Stimulated activated CD8-positive, alpha-beta memory T cell treated with anti-CD3 and anti-CD28 coated beads, Interleukin-7, amount 100 ng/mL, for 1 hour (primary cell): ENCODE measurements at places on chromosomes 5 and 9.

- DNase-seq = no peak
Measured at GRCh38 chr5:73088026-73088425, 32.3 kb upstream of the TMEM171 start.

DNA sequence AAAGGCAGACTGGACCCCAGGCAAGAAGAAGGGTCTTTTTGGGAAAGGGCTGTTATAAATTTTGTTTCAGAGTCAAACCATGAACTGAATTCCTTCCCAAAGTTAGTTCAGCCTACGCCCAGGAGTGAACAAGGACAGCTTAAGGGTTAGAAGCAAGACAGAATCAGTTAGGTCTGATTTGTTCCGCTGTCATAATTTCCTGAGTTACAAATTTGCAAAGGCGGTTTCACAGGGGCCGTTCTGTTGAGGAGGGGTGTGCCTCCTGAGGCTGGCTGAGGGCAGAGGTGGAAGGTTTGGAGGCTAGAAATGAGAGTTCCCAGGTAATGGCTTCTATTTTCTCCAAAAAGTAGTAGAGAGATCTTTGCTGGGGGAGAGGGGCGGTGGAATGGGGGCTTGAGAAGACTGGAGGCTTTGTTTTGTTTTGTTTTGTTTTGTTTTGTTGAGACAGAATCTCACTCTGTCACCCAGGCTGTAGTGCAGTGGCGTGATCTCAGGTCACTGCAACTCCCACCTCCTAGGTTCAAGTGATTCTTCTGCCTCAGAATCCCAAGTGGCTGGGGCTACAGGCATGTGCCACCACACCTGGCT, 4.1 kb upstream of the CERCAM start:
- DNase-seq = no peak

DNA sequence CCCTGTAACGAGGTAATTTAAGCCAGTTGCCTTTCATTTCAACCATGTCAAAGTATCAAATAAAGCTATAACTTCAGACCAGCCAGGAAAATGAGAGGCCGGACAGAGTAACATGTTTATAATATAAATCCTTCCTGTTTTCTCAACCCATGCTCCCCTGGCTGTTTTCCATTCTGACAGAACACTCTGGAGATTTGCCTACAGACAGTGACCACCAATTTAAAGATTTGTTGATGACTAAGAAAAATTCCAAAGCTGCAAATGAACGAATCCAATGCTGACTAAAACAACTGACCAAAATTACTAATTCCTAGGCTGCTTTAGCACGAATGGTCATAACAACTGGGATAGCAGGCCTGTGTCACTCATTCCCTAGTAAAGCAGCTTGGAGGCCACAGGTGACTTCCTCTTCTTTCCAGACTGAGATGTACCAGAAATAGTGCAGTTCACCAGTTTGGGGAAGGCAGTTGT, 141.4 kb downstream of the AOPEP start:
- no peak for DNase-seq

- no peak for DNase-seq
Measured at GRCh38 chr5:64497386-64497785, 8.4 kb upstream of the RGS7BP start.

GRCh38 chr5:142325725-142326479, 1.1 kb upstream of the SPRY4 start:
- DNase-seq = no peak

GRCh38 chr9:86350006-86350760, 4.0 kb downstream of the TUT7 start:
- DNase-seq = no peak

DNA sequence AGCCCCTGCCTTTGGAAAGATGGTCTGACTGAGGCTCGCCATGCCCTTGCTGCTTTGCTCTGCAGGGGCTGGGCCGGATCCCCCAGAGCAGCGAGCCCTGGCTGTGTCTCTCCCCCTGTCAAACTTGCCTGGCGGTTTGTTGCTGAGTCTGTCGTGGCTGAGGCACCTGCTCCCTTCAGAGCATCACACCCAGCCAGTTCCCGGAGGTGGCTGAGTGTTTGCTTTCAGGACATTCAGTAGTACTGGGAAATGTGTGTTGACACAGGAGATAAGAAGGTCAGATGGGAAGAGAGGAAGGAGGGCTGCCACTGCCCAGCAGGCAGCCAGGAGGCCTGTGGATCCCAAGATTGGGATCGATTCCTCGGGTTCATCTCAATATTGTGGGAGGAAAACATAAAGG, 62.9 kb downstream of the GADD45G start:
- DNase-seq = no peak
